Progenitor cell of endocrine pancreas (in vitro differentiated cells): ENCODE measurements at places on chromosomes 7 and 10.

DNA sequence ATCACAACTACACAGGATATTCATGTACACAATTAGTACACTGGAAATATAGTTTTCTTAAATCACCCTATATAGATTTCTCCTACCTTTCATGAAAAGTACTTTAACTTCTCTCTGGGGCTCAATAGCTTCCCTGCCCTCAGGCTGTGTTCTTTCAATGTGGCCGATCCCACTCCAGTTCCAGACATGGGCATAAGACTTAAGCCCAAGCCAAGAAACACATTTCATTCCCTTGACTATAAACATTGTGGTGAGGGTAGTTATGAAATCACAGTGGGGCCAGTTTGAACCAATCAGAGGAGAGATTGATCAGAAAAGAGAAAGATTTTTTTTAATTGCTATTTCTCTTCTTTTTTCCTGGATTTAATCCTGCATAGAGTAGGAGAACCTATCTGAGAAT lies 904.6 kb upstream of the SORCS1 start:
- no peak for DNase-seq

- no peak for DNase-seq
Observed at GRCh38 chr7:44220046-44220357, 19.2 kb downstream of the YKT6 start.

- no peak for DNase-seq
Observed at GRCh38 chr10:86644794-86645445, 9.4 kb upstream of the OPN4 start.

DNA sequence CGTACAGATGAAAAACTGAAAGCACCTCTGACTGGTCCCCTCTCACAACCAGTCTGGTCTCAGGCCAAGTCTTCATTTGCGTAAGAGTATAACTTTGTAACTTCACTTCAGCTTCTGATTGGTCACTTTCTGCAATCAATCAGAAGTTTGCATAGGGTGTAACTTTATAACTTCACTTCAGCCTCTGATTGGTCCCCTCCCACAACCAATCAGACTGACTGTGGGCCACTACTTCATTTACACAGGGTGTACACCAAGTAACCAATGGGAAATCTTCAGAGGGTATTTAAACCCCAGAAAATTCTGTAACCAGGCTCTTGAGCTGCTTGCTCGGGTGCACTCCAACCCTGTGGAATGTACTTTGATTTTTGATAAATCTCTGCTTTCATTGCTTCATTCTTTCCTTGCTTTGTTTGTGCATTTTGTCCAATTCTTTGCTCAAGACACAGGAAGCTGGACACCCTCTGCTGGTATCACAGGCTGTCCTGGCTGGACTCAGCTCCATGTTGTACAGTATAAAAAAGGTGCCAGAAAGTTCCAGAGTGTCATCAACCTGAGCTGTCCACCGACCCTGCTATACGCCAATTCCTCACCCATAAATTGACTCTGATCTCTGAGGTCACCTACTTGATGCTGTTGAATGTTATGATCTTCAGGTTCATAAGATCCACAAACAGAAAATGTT lies 74.5 kb downstream of the COBL start:
- DNase-seq = no peak

DNA sequence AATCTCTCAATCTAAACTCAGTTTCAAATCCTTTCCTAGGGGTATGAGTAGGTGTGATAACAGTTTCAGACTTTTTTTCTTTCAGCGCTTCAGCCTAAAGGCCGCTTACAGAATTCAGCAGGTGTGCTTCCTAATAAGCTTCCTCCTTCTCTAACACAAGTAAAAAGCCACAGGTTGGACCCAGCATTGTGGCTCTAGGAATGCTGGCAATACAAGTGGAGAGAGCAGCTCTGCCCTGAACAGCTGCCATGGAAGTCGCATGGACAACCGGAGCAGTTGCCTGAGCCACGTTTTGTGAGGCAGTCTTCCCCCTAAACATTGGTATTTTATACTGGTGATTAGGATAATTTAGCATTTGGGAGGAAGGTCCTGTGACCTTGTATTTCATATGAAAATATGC lies 83.5 kb downstream of the ST7 start:
- DNase-seq = no peak

DNA sequence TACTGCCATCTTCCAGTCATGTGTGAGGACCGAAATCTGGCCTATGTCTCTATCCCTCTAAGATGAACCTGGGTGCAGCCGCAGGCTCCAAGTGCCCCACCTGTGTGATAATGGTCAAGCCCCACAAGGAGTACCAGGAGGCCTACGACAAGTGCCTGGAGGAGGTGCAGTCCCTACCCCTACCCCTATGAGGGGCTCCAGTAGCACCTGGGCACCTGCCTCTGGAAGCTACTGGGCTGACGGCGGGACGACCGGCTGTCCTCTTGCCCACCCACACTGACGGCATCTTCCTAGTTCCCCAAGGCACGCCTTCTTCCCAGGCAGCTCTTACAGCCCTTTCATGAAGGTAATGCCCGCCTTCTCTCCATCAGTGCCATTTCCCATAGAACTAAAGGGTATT lies 47.4 kb downstream of the HOXA1 start:
- no peak for DNase-seq

- no peak for DNase-seq
Observed at GRCh38 chr7:24609570-24609969, 36.3 kb downstream of the PALS2 start.

DNA sequence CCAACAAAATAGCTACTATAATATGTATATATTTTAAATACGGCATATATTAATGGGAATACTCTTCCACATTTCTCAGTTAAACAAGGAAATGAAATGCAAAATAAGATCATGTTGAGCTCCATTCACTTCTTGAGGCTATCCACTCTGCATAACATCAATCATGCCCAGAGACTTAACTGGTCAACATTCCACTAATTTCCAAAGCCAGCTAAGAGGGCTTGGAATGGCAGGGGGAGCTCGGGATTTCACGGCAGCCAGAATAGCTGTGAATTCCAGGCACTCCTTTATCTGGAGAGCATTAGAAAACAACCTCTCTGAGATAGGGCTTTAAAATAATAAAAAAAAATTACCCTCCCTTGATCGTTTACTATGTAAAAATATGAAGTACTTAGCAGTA lies 194.9 kb upstream of the CDCA7L start:
- no peak for DNase-seq

- no peak for DNase-seq
Observed at GRCh38 chr7:473211-473734, 46.4 kb downstream of the PDGFA start.

GRCh38 chr7:77550586-77550985 lies 13.5 kb downstream of the PTPN12 start:
- no peak for DNase-seq

DNA sequence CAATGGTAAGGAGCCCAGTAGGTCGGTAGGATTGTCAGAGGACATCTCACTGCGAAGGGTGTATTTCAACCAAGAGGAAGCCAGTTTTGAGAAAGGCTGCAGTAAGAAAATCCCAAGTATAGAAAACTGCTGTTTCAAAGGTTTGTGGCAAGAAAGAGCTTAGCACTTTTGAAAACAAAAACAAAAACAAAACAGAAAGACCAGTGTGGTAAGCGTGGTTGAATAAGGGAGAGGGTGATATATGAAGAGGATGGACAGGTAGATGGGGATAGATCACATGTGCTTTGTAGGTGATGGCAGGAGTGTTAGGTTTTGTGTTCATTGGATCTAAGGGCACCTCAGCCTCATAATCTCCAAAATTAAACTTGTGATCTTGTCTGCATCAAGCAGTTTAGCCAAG lies 141.6 kb upstream of the WNT16 start:
- DNase-seq = no peak

DNA sequence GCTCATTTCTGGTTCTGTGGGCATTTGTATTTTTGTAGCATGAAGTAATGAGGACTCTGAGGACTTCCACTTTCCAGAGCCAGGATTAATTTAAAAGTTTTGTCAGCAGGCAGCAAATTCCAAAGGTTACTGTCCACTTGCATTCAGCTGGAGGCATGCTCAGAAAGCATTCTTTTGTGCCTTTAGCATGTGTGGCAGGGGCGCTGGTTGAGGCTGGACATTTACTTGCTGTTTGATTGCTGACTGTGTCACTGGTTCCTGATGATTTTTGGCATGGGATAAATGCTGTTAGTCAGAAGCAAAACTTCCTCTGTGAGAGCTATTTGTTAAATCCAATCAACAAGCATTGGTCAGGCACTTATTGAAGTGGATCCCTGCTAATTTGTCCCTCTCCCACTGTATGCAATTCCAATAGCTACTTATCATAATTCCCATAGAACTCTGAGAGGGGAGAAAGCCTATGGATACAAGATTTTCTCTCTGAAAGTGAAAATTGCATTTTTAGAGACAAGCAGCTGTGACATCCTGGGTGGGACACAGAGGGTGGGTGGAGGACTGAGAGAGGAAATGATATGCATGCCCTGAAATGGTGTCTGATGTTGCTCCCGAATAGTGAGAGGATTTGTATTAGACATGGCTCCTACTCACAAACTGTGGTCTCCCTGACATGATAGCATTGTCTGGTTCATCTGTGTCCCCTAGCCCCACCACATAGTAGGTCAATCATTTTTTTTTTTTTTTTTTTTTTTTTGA lies 161.2 kb upstream of the WDR11 start:
- no peak for DNase-seq

- no peak for DNase-seq
Observed at GRCh38 chr10:35606430-35606829, 1.3 kb downstream of the GJD4 start.

DNA sequence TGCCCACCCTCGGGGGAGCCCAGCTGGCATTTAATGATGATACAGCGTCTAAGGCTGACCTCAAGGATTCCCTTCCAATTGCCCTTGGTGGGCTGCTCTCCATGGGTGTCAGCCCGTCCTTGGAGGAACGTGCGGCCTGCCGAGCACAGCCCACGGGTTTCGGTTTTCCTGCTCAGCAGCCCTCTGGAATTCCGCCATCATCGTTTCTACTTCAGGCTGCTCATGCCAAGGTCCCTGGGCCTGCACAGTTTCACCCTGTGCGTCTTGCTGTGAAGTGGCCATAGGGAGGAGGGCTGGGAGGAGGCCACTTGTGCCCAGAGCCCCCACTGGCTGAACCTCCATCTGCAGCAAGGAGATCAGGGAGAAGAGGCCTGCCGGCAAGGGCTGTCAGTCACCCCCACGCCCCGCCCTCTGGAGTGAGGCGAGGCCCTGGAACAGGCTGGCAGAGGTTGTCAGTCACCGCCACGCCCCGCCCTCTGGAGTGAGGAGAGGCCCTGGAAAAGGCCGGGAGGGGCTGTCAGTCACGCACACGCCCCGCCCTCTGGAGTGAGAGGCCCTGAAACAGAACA lies 82.8 kb downstream of the CHST15 start:
- no peak for DNase-seq

GRCh38 chr7:36188906-36189305 lies 35.9 kb downstream of the EEPD1 start:
- no peak for DNase-seq

DNA sequence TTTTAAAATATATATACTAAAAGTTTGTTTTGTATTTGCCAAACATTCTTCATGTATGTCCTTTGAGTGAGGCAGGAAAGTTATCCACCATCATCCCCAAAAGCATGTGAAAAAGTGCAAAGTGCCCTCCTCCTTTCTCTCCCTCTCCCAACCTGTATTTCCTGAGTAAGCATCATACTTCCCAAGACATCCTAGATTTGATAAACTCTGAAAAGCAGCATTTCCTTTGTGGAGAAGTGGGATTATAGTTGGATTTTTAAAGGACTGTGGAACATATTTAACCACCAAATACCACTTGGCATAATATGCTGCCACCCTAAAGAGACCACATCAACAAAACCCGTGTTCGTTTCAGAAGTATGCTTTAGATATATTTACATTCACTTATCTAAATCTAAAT lies 36.9 kb downstream of the NET1 start:
- DNase-seq = no peak

- DNase-seq = no peak
Observed at GRCh38 chr7:26153823-26154783, 2.1 kb downstream of the NFE2L3 start.

DNA sequence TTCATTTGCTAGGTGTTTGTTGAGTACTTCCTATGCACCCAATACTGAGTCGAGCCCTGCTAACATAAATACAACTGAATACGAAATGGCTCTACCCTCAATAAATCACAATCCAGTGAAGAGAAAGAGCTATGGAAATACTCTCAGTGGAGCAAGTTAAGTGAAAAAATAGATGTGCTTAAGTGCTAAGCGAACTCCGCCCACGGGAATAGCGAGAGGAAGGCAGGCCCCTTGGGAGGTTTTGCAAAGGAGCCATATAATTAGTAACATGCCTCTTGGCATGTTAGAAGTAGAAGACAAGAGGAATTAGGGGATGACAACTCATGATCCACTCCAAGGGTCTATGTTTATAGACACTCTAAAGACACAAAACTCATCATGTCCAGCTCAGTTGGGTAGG lies 42.8 kb upstream of the TSPAN33 start:
- no peak for DNase-seq

DNA sequence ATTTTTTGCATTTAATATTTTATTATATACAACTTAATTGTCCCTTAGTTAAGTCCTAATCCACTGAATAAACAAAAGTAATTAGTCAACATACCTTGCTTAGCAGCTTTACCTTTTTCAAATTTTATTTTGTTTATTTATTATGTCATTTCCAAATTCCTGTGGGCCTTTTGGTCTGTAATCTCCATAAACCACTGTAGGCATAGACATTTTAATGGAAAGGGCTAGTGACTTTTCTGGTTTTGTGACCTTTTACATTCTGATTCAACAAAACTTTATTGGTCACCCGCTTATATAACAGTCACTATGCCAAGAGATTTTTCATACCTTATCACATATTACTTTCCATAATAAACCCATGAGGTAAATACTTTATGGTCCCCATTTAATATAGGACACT lies 181.3 kb upstream of the PRPS1L1 start:
- DNase-seq = no peak

DNA sequence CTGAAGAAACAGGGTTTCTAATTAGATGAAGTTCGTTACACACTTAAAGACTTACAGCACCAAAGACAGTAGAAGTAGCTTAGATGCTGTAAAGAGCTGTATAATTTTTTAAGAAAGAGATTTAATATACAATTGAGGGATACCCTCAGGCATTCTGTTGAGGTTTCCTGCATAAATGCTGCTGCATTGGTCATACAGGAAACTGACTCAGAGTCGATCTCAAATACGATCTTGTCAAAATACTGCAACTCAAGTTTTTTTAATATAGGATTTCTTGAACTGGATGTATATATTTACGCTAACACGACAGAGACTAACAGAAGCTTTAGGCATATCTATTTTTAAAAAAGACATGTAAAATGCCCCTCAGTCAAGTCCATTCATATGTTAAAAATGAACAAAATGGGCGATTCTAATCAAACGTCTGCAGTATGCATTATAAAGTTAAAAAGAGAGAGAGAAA lies 2.4 kb upstream of the ARID5B start:
- DNase-seq = no peak

DNA sequence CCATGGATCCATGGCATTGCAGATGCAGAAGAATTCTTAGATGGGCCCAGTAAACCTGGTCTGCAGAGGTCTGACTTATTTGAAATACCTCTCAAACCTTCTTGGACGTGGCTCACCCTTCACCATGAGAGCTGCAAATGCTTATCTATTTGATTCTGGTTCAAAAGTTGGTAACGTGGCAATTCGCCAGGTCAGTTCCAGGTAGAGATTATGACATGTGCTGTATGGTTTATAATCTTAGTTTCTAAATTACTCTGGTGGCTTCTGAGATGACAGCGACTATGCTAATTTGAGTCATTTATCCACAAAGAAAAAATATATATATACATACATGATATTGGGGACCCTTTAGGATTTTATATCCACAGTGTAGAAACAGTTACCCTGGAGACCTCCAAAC lies 68.8 kb downstream of the NRP1 start:
- no peak for DNase-seq

- no peak for DNase-seq
Observed at GRCh38 chr10:119341459-119342301, 134.3 kb downstream of the GRK5 start.
